ENCODE measurements at places on chromosomes 4 and X.

- DNase-seq: no peak
Measured at GRCh38 chrX:155068165-155068564, 2.8 kb downstream of the CMC4 start.

DNA sequence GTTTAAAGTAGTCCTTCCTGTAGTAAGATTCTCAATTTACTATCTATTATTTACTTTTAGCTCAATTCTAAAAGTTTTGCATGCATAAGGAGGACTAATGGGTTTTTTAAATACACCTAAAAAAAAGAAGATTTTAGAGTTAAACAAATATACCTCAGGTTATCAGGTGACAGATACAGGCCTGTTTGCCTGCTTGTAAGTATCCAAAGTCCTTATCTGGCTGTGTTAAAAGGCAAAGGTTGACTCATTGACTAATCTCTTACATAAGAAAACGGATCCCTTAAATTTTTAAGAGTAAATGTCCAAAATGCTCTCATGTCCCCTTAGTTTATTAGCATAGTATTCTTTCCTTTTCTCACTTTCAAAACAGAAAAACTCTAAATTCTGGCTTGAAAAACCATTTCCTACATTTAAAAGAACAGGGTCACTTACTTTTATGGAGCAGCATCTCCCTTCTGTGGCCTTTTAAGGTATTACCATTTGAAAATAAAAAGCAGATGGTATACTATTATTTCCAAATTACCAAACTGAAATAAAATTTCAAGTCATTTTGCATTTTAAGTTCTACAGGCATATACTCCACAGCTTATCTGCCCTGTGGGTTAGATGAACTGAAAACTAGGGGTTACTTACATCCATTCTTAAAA is 4.5 kb downstream of the CBR4 start:
- DNase-seq: no peak

DNA sequence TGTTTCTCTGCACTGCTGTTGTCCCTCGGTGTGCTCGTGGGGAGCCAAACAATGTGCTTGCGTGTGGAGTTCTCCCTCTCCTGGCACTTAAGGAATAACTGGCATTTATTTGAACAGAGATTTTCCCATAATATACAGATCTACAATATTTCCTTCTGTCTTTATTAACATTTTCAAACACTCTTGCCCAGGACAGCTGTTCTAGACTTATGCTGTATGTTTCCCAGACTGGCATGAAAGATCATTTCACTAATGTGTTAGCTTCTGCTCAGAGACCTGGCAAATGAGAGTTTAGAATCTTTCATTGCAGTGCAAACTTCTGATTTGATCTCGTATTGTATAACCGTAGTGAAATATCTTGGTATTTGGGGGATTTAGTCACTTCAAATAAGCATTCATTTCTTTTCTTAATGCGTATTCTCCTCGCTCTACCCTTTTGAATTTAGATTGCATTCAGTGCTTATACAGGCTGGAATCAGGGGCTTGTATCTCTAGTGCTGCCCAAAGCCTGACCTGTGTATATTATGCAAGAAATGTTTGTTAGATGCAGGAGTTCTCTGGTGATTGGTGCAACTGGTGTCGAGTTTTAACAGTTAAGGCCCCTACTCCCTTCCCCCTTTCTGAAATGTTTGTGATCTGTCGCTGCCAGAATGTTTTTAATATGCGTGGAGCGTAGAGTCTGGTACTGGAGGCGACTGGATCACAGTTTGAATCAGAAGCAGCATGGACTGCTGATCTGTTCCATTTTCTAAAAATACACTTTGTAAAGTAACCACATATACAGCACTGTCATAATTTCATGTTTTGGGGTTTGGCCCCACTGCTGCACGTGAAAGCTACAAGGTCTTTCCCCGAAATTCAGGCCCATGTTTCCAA is 326.3 kb downstream of the ARHGAP10 start:
- no peak for DNase-seq

DNA sequence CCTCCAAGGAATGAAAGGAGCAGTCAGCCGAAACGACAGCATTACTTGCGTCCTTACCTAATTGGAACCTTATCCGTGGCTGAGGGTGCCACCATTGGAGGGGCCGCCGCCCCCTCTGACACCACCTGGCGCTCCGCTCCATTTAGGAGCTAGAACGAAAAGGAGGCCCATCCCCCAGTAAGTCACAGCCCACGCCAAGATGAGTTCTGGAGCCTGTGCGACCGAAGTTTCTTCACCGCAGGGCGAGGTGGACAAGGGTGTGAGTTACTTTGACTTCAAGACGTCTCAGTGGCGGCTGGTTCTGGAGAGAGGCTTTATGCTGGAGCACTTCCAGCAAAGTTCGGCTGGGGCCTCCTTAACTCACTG is 729 bp upstream of the IRF2 start:
- peak; percentile 61 for DNase-seq

DNA sequence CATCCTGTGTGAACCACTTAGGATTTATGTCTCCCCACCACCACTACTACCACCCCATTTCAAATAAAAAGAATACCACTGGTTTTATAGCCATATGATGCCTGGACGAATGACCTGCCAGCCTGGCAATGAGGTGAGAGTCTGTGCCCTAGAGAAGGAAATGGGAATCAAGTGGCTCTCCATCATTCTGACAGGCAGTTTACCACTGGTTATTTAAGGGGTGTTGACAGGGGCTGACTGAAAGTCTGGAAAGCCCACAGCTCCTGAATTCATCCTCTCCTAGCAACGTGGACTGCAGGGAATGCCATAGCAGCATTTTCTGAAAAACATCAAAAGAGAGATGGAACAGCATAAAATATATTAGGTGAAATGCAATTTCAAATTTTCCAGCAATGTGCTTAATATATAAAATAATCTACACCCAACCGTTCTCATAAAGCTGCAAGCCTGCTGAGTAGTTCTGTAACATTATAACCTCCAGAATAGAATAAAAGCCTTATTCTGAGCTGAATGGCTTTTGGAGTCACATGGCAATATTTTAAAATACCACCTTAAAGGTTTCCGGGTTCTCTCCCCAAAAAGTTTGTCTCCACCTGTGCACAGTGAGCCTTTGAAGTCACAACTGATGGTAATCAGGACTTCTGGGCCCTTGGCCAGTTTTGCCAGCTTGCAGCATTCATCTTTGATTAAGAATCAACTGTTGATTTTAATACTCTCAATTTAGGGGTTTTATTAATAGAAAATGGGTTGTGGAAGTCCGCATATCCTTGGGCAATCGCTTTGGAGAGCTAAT is 121.5 kb downstream of the DCTD start:
- no peak for DNase-seq

- DNase-seq: no peak
Measured at GRCh38 chr4:5122114-5122513, 70.8 kb downstream of the STK32B start.

DNA sequence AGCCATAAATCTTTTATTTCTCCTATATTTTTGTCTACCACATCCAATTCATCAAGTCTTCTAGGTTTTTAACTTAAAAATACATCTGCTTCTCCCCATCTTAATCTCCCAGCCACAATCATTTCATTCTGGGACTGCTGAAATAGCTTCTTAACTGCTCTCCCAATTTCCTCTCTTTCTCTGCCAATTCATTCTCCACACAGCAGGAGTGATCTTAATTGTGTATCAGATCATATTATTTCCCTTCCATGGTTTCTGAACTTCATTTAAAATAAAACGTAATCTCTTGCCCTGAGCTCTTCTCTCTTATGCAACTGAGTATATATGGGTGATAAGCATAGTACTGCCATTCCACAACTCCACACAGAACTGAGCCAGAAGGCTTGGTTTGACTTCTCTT is 69.4 kb downstream of the IQCM start:
- DNase-seq: no peak

- no peak for DNase-seq
Measured at GRCh38 chr4:61714387-61714911, 514.3 kb downstream of the ADGRL3 start.

DNA sequence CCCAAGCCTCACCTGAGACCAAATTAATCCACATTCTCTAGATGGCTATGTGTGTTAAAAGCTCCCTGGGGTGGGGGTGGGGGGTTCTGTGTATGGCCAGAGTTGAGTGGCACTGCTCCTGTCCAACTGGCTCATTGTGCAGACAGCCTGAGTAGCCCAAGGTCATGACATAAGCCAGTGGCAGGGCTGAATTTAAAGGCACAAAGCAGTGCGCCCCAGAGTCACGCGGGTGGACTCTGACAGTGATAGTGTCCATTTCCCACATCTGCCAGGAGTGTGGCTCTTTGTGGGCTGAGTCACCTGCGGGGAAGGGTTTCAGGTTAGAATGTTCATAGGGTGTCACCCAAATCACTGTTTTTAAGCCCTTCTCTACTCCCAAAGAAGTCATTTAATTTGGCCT is 45.4 kb downstream of the SCD5 start:
- DNase-seq: no peak

- peak; percentile 1 for DNase-seq
Measured at GRCh38 chr4:156329779-156330178, 376.1 kb upstream of the CTSO start.

GRCh38 chrX:109990582-109991276 is 12.2 kb upstream of the TMEM164 start:
- peak; percentile 16 for DNase-seq

DNA sequence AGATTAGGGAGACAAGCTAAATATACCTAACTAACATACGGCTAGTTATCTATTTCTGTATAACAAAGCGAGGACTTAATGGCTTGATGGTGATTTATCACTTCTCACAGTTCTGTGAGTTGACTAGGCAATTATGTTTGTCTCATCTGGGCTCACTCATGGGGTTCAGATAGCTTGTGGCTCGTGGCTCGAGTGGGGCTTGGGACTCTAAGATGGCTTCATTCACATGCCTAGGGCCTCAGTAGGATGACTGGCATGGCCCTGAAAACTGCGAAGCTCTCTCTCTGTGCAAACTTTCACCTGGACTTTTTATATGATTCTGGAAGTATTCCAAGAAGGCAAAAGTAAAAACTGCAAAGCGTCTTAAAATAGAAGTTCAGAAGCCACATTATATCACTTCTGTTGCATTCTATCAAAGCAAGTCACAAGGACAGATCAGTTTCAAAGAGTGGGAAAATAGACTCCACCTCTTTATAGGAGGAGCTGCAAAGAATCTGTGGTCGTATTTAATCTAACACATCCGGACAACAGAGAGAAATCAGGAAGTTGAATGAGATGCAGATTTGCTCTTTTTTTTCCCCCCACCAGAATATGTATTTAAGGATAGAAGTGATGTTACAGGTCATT is 491.2 kb downstream of the INPP4B start:
- peak; percentile 77 for DNase-seq

GRCh38 chr4:970854-971520 is 2.4 kb downstream of the DGKQ start:
- peak; percentile 5 for DNase-seq

DNA sequence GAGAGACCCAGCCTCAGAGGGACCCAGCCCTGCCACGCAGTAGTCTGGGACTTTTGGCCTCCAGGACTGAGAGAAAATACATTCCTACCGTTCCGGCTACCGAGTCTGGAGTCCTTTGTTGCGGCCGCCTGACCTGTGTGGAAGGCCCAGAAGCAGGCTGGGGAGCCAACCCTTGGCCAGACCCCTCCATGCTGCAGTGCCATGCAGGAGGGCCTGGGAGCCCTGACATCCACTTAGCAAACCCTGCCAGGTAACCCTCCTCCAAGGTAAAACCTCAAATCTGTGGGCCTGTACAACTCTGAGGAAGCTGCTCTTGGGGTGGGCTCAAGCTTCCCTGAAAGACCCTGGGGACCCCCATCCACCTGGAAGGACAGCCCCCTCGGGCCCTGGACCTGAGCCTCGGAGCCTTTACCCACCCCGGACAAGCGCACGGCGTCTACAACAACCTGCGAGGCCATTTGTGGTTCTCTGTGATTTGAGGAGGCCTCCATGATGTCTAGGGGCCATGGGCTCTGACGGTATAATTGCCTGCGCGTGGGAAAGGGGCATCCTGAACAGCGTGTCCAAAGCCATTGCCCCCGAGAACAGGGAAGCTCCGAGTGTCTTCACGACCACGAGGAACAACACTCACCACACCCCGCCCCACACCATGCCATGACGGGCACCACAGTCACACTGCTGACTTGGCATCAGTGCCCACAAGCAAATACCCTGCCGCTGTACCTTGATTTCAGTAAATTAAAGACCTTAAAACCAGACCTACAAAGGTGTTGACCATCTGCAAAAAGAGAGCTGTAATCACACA is 58.7 kb downstream of the ZFYVE28 start:
- no peak for DNase-seq

GRCh38 chr4:168979338-168979737 is 30.7 kb downstream of the CBR4 start:
- no peak for DNase-seq

DNA sequence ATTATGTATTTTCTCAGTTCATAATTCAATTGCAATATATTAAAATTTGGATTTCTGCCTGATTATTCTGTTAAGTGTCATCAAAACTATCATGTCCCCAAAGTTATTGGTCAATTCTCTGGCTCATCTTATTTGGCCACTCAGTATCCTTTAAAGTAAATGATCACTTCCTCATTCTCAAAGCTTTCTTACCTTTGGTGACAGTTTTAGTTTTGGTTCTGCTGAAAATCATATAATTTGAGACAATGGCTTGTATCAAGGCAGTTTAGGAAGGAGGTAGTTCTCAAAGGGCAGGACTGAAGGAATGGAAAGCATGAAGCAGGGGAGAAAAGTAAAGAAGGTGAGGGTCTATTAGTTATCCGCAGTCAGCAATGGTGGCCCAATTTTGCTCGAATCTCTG is 1832.1 kb downstream of the ARAP2 start:
- no peak for DNase-seq

- DNase-seq: no peak
Measured at GRCh38 chrX:150663073-150663472, 30.1 kb upstream of the MTMR1 start.

- DNase-seq: no peak
Measured at GRCh38 chr4:61003301-61003700, 196.8 kb upstream of the ADGRL3 start.

DNA sequence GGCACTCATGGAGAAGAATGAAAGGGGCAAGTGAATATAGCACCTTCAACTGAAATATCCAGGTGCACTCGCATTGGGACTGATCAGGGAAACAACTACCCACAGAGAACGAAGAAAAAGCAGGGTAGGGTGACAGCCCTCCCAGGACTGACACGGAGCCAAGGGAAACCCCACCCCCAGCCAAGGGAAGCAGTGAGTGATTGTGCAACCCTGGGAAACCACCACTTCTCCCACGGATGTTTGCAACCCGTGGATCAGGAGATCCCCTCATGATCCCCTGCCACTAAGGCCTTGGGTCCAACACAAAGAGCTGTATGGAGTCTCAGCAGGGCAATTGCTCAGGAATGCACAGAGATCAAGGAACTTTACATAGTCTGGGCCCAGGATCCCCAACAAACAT is 158.5 kb upstream of the HCCS start:
- no peak for DNase-seq

All from CD4-positive, alpha-beta T cell treated with Interleukin-17A for 1 hour (primary cell).